ENCODE measurements at places on chromosomes 11 and 22. TPM values are rescaled to one million over a fixed set of nuclear protein-coding genes. Genes with fewer than 3 reads are reported as not detected.

GRCh38 chr22:22487869-22488597, 20.5 kb downstream of the ZNF280B start:
- DNase-seq: no peak
- no peaks in the 10 kb centered on the region for H3K36me3 ChIP-seq
- H3K27ac ChIP-seq: no peak overlapping the region
- no peak overlapping the region for H3K4me3 ChIP-seq
- H3K27me3 ChIP-seq: no peaks in the 10 kb centered on the region

GRCh38 chr22:21707677-21708076, 27.9 kb downstream of the YPEL1 start:
- H3K27me3 ChIP-seq: no peaks in the 10 kb centered on the region
- H3K36me3 ChIP-seq: no peaks in the 10 kb centered on the region
- DNase-seq: no peak
- no peak overlapping the region for H3K27ac ChIP-seq
- no peaks in the 10 kb centered on the region for H3K4me1 ChIP-seq
- H3K4me3 ChIP-seq: no peak overlapping the region

- H3K27ac ChIP-seq: no peak overlapping the region
- DNase-seq: no peak
- no peaks in the 10 kb centered on the region for H3K4me1 ChIP-seq
- no peak overlapping the region for H3K4me3 ChIP-seq
- no peaks in the 10 kb centered on the region for H3K36me3 ChIP-seq
- no peaks in the 10 kb centered on the region for H3K27me3 ChIP-seq
Observed at GRCh38 chr11:90525962-90526361, 303.1 kb upstream of the CHORDC1 start.

The UNC93B1 gene
- total RNA-seq: 26.5 TPM

The PANX3 gene
- not detected for total RNA-seq

DNA sequence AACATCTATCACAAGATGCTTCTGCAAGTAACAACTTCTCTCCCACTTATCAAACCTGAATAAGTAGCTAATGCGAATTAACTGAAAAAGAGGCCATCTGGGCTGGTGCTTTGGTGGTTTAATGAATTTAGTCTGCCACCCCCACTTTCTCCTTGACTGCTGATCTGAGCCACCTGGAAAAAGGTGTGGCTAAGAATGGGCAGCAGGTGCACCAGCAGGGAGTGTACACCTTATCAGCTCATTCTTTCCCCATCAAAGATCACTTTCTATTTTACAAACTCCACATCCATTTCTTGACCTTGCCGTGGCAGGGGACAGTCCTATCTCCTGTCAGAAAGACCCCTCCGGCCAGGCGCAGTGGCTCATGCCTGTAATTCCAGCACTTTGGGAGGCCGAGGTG, 6.5 kb downstream of the RFPL3 start:
- H3K4me3 ChIP-seq: no peak overlapping the region
- no peaks in the 10 kb centered on the region for H3K27me3 ChIP-seq
- no peaks in the 10 kb centered on the region for H3K4me1 ChIP-seq
- DNase-seq: no peak

The DGCR6L gene
- 37.4 TPM for total RNA-seq

The PDXP gene
- 24.1 TPM for total RNA-seq

DNA sequence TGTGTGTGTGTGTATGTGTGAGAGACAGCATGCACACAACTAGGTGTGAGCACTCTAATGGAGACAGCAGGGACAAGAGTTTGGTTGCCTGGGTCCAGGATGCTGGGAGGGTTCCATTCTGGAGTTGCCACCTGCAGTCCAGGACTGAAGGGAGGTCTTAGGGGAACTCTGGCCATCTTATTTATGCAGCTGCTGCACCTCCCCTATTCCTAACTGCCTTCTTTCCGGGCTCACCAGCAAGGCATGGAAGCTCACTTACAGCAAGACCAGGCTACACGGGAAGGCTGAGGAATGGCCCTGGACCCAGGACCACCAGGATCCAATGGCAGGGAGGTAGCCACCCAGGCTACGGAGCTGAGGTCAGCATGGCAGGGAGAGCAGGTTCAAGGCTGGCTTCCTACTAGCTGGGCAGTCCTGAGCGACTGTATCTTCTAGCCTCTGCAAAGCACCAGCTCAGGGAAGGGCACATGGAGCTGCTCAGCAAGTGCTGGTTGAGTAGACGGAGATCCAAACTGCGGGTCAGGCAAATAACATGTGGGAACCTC, 42.2 kb upstream of the B3GAT1 start:
- H3K4me1 ChIP-seq: no peaks in the 10 kb centered on the region
- no peak overlapping the region for H3K27ac ChIP-seq
- H3K36me3 ChIP-seq: no peaks in the 10 kb centered on the region
- H3K27me3 ChIP-seq: no peaks in the 10 kb centered on the region

GRCh38 chr11:121032546-121032945, 8.6 kb downstream of the TBCEL start:
- H3K4me1 ChIP-seq: no peaks in the 10 kb centered on the region
- H3K27ac ChIP-seq: no peak overlapping the region
- no peaks in the 10 kb centered on the region for H3K36me3 ChIP-seq
- no peaks in the 10 kb centered on the region for H3K27me3 ChIP-seq

The CBX6 gene
- 55.9 TPM for total RNA-seq

The IFITM10 gene
- total RNA-seq: 2.7 TPM

DNA sequence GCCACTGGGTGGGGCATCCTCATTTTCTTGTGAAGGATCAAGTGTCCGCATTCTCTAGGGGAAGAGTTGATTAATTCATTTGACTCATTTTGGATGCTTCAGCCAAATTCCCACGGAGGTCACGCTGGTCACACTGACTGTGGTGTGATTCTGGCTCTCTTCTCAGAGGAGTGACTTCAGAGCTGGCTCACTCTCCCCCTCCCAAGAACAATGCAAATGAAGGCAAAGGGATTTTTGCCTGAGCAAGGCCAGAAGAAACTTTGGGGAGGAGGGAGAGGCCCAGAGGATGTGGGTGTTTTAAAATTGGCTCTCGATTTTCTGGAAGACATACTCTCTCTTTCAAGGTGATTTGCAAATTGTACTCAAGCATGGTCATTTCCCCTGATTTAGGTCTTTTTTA, 51.1 kb upstream of the LMO2 start:
- no peaks in the 10 kb centered on the region for H3K4me1 ChIP-seq
- no peak for DNase-seq
- H3K36me3 ChIP-seq: no peaks in the 10 kb centered on the region
- H3K4me3 ChIP-seq: no peak overlapping the region
- H3K27me3 ChIP-seq: no peaks in the 10 kb centered on the region
